ENCODE measurements at places on chromosomes 7 and 10.

DNA sequence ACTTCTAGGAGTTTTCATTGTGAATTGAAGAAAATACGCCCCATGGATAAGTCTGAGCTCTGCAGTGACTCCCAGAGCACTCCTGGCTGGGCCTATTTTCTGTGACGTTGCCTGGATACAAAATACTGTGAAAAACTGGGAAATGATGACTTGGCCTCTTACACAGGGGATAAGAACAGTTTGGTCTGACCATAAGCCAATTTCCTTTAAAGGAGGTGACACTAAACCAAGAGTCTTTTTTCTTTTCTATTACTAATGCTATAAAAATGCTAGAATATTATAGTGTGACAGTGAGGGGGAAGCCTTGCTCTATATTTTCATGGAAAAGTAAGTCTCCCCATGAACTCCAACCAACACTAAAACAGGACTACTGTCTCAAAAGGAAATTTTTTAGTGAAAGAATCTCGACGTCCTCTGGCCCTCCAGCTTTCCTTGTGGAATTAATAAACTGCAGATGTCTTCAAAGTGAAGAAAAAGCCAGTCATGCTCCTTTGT lies 45.5 kb downstream of the MYOF start:
- DNase-seq, result no peak

- no peak for DNase-seq
These were observed 59.2 kb upstream of the CYP2C9 start for GRCh38 chr10:94879214-94879613.

DNA sequence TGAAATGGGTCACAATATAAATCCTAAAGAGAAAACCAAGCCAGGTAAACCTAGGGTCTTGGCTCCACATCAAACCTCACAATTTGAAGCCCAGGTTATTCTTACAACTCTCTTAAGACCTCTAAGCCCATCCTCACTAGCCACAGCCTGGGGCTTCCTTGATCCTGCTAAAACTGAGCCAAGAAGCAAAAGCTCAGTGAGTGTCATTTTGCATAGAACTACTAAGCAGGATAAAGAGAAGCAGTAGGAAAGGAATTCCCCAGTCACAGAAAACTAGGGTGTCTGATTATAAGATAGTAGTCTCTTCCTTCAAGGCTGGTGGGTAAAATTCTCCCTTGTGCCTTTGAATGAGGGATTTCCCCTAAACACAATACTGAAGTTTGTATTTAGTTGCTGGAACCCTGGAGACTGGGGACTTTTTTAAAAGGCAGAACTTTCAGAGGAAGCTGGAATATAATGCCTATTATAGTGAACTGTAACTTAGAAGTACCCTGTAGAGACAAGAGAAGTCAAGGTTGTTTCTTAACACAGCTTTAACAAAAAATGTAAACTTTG lies 196.6 kb upstream of the KIAA1217 start:
- no peak for DNase-seq

- DNase-seq, result no peak
These were observed 131.9 kb downstream of the SDK1 start for GRCh38 chr7:3432911-3433310.

DNA sequence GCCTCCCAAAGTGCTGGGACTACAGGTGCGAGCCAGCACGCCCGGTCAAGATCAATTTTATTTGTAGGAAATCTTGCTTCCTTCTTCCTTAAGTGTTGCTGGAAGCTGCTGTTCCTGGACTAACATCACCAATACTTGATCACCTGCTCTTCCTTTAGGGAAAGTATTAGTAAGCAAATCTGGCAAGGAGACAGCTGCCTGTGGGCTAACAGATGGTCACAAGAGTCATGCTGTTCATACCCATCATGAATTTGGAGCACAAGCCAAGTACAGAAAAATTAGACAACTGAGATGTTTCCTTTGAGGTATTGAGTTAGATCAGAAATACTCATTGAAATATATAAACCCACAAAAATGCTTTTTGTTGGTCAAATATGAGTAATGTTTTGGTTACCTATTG lies 27.9 kb downstream of the BAIAP2L1 start:
- DNase-seq, result no peak

DNA sequence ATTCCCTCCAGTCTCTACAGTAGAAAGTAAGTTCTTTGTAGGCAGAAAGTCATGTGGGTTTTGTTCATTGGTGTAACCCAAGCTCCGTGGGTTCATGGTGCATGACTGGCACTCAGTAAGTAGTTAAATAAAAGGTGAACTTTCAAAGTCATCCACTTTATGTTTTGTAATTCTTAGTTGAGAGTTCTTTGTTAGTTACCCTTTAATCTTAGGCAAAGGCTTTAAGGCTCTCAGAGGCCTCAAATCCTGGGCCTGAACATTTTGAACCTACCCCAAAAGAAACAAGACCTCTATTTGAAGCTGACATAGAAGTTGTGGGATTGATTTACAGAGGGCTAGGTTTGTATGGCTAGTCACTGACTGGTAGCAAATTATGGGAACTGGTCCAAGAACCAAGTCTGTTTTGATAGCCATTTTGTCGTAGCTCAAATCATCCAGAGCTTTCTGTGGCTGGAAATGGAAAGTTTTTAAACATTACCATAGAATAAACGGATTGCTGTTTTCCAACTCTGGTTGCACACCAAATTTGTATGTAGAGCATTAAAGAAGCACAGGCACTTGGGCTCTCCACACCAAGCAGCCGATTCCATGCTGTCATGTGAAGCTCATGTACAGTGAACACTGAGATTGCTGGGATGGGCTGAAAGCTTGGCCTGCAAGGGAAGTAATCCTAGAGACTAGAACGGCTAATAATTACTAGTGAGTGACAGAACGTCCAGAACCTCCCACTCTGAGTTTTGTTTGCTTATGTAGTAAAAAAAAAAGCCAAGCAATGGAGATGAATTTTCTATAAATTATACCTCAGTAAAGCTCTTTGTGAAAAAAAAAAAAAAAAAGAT lies 53.5 kb downstream of the DENND11 start:
- no peak for DNase-seq

GRCh38 chr7:36360244-36360643 lies 29.4 kb upstream of the ANLN start:
- no peak for DNase-seq

DNA sequence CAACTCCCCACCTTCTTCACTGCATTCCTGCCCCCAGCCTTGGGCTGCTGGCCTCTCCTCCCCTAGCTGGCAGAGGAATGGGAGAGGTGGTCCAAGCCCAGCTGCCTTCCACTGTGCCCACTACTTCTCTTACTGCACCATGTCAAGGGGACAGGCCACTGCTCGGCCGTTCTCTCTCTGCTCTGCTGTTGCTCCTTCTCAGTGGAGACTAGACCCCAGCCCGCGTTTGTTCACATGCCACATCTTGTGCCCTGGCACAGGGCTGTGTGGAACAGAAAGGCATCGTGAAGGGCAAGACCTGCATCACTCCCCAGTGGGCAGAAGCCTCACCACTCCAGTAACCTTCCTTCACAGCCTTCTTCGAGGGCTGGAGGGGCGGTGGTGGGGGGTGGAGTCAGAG lies 711 bp upstream of the CDHR3 start:
- no peak for DNase-seq

- DNase-seq, result no peak
These were observed 296.0 kb upstream of the MKI67 start for GRCh38 chr10:128422190-128422589.

- peak; percentile 69 for DNase-seq
These were observed 129.3 kb upstream of the PHYHIPL start for GRCh38 chr10:59047180-59047579.

- no peak for DNase-seq
These were observed 8.6 kb upstream of the BET1 start for GRCh38 chr7:94012746-94013145.

DNA sequence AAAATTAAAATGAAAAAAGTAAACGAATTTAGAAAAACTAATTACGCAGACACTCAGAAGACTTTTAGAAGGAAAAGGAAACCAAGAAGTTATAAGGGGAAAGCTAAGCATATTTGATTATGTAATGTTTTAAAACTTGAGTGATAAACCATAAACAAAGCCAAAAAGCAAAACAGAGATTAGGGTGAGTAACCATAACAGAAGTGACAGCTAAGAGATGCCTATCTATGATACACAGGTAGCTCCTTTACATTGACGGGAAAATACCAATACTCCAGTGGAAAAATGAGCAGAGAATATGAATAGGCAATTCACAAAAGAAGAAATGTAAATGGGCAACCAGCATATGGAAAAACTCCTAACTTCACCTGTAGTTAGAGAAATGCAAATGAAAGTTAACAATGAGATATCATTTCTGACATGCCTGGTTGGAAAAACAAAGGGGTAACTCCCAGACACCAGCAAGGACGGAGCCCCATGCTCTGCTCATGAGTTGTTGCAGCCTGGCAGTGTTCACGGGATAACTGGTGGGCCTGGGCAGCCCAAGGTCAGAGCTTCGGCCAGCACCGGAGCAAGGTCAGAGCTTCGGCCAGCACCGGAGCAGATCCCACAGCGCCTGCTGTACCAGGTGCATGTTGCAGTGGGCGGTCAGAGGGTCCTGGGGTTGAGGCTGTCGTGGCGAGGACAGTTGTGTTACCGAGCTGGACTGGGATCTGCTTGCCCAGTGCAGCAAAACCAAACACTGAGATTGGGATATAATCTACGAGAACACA lies 58.9 kb downstream of the ALOX5 start:
- DNase-seq, result no peak

DNA sequence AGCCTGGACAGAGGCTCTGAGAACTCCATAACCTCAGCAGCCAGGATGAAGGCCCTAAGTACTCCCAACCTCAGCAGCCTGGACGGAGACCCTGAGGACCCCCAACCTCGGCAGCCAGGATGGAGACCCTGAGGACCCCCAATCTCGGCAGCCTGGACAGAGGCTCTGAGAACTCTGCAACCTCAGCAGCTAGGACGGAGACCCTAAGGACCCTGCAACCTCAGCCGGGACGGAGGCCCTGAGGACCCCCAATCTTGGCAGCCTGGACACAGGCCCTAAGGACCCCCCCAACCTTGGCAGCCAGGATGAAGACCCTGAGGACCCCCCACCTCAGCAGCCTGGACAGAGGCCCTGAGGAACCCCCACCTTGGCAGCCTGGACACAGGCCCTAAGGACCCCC lies 16.5 kb downstream of the RRP12 start:
- DNase-seq, result no peak

- no peak for DNase-seq
These were observed 58.0 kb downstream of the FAM171A1 start for GRCh38 chr10:15313047-15313446.
